Activated CD4-positive, alpha-beta memory T cell treated with anti-CD3 and anti-CD28 coated beads for 36 hours (primary cell): ENCODE measurements at places on chromosomes 2 and 18. TPM values are rescaled to one million over a fixed set of nuclear protein-coding genes. Genes with fewer than 3 reads are reported as not detected.

Gene C2orf92
- 4.5 TPM for total RNA-seq

Gene SCN3A
- not detected for total RNA-seq

Gene EMILIN1
- 0.29 TPM for total RNA-seq

Gene ABCB11
- not detected for total RNA-seq

Gene EVX2
- total RNA-seq, result not detected

Gene SERPINB4
- total RNA-seq, result not detected
